ENCODE measurements at places on chromosomes 5 and 9.

DNA sequence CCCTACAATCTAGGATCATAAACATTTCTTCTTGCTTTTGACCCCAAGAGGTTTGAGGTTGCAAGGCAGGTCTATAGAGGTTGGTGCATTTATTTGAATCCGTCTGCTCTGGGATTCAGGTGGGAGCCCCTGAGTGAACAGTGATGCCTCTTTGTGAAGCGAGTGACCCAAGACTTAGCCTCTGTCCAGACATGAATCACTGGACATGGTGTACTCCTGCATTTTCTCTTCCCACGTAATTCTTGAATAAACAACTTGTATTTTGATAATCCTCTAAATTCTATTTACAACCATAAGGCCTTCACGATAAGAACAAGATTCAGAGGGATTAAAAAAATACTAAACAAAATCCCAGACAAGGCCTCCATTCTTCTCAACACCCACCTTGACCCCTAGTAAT, 67.5 kb upstream of the PLPP6 start:
- DNase-seq, result no peak

- no peak for DNase-seq
Observed at GRCh38 chr9:128636556-128637530, 19.8 kb downstream of the DYNC2I2 start.

- no peak for DNase-seq
Observed at GRCh38 chr5:133754575-133755169, 142.3 kb upstream of the FSTL4 start.

GRCh38 chr5:95252801-95253200, 32.1 kb downstream of the MCTP1 start:
- no peak for DNase-seq

DNA sequence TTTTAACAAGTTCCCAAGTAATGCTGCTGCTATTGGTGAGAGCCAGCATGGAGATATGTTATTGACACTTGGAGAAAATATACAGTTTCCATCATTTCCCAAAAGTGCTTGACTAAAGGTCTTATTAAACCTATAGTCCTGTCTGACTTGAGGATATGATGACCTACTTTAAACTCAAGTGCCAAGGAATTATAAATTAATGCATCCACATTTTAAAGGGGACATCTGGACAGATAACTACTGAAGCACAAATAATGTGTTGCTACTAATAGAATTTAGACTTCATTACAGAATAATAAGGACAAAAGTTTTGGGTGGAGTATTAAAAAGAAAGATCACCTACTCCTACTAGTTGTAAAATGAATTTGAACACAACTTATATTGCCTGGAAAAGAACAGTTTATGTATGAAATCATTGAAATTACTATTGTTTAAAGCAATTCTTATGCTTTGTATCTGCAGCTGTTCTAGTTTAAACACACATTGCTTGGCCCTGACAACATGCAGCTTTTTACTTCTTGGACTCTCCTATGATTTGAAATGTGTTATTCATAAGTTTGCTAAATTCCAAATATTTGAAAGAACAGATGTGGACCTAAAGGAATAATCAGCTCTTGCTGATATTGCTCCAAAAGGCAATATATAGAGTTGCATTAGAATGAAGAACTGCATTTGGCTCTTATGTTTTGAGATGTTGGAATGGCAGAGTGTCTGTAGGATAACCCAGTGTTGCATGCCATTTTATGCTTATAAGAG, 73.4 kb downstream of the SGCD start:
- no peak for DNase-seq

- DNase-seq, result no peak
Observed at GRCh38 chr5:108295578-108296368, 86.1 kb downstream of the FBXL17 start.

GRCh38 chr5:171437286-171437821, 17.9 kb downstream of the FGF18 start:
- DNase-seq, result no peak

GRCh38 chr5:79561525-79561893, 47.6 kb upstream of the HOMER1 start:
- DNase-seq, result no peak

- no peak for DNase-seq
Observed at GRCh38 chr5:153659039-153659736, 168.7 kb downstream of the GRIA1 start.

GRCh38 chr5:159342840-159343239, 12.6 kb upstream of the IL12B start:
- no peak for DNase-seq

DNA sequence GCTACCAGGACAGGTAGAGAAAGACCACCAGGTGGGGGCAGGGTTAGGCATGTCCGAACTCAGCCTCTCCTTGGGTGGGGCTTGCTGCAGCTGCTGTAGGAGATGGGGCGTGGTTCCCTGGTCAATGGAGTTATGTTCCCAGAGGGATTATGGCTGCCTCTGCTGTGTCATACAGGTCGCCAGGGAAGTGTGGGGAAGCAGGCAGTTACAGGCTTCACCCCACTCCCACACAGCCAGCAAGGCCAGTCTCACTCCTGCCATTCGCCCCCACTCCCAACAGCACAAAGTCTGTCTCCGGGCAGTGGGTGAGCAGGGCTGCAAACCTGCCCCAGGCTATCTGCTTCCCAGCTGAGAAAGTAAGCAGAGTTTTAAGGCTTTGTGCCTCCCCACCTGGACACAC, 20.0 kb upstream of the CEP72 start:
- DNase-seq, result no peak

DNA sequence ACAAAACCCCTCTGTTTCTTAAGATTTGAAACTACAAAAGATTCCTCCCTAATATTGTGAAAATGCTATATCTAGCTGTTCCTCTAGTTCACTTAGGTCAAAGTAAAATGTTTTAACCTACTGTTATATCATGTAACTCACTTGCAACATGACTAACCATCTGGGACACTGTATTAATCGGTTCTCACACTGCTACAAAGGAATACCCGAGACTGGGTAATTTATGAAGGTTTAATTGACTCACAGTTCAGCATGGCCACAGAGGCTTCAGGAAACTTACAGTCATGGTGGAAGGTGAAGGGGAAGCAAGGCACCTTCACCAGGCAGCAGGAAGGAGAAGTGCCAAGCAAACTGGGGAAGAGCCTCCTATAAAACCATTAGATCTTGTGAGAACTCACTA, 34.7 kb downstream of the DIMT1 start:
- no peak for DNase-seq

- DNase-seq, result no peak
Observed at GRCh38 chr9:34650816-34651215, 1.2 kb upstream of the IL11RA start.

DNA sequence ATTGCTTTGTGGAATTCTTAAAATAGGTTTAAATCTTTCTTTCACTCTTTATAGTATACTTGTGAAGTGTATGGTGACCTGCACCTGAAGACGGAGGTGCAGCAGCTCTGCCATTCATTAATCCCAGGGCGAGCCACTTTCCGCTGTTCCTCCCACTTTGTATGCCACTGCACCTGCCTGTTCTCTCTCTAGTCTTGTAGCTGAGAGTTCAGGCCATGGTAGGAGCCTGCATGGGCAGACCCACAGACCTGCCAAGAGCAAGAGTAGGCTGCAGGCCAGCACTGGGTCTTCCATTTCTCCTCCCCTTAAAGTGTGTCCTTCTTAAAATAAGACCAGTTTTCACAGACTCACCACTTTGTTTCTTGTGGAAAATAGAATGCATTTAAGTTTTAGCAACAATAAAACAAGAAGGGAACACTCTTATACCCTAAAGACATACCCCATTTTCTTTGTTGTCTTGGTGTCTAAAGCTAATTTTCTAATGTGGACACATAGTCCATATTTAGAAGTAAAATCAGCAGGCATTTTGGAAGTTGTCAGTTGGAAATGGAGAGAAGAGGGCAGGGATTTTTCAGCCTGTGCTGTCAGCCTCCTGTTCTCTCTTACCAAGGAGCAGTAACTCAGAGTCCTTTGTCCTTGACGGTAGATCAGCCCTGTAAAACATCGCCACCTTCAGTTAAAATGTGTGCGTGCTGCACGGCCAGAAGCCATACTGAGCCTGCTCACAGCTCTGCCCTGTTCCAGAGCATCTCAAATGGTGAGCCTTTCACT, 103.2 kb downstream of the SNCAIP start:
- no peak for DNase-seq

DNA sequence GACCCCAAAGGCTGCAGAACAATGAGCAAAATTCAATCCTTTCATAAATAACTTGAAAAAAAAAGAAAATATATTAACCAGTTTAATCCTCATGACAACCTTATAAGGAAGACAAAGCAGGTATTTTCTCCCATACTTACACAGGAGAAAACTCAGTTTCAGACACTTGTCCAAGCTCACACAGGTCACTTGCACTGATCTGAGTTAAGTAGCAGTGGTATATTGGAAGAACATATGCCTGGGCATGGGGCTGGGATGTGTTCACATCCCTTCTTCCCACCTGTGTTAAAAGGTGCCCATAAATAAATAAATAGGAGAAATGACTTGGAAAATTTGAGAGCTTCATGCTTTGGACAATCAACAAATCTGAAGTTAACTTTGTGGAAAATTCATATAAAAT, 63.5 kb upstream of the SELENOP start:
- no peak for DNase-seq

DNA sequence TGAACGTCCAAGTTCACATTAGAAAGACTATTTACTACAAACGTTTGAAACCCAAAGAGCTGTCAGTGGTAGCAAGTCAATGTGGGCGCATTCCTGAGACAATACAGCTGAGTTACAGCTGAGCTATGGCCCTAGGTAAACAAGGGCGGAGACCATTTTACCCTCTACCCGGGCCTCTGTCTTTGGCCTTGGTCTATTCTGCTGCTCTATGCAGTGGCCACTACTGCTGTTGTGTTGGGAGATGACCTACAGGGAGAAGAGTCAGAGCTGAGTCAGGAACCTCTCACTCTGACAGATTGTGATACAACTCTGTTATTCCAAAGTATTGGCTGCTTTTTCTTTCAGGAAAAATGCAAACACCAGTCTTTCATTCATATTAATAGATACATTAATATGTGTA, 700.6 kb downstream of the SEMA5A start:
- no peak for DNase-seq

GRCh38 chr5:83026930-83027687, 50.1 kb downstream of the TMEM167A start:
- DNase-seq, result no peak

DNA sequence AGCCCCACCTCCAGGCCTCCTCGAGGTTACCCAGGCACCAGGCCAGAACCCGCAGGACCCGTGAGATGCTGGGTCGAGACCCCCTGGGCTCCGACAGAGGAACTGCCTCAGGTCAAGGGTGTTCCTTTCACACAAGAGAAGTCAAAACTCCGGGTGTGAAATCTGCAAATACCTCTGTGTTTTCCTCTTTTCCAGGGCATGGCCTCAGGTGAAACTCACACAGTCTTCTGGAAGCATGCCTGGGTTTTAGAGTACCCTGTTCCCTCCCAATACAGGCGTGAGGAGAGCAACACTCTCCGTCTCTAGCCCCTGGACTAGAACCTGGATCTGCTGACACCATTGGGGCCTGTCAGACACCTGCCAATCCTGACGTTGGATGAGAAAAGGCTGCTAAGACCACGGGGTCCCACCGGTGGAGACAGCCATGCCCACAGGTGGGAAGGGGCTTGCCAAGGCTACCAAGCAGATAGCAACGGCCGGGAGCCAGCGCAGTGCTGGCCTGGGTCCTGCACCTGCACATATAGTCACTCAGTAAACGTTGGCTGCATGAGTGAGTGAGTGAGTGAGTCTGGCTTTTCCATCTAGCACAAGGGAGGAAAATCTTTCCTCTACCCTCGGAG, 182.0 kb upstream of the PPP1R26 start:
- no peak for DNase-seq

GRCh38 chr5:24245821-24246220, 399.0 kb downstream of the CDH10 start:
- no peak for DNase-seq

DNA sequence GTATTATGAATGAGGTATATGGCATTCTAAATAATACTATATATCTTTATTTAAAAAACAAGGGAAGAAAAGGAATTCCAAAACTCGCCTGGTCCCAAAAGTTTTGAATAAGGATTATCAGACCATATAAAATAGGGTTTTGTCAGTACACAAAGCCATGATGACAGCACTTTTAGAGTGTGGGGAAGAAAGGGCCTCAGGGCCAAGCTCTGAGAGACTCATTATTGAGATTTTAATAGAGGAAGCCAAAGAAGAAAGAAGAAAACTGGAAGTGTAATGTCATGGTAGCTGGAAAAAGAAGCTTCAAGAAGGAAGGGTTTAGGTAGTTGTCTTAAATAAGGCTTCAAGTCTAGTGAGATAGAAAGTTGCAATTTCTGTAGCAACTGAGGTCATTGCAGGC, 53.0 kb downstream of the FCHO2 start:
- DNase-seq, result no peak

DNA sequence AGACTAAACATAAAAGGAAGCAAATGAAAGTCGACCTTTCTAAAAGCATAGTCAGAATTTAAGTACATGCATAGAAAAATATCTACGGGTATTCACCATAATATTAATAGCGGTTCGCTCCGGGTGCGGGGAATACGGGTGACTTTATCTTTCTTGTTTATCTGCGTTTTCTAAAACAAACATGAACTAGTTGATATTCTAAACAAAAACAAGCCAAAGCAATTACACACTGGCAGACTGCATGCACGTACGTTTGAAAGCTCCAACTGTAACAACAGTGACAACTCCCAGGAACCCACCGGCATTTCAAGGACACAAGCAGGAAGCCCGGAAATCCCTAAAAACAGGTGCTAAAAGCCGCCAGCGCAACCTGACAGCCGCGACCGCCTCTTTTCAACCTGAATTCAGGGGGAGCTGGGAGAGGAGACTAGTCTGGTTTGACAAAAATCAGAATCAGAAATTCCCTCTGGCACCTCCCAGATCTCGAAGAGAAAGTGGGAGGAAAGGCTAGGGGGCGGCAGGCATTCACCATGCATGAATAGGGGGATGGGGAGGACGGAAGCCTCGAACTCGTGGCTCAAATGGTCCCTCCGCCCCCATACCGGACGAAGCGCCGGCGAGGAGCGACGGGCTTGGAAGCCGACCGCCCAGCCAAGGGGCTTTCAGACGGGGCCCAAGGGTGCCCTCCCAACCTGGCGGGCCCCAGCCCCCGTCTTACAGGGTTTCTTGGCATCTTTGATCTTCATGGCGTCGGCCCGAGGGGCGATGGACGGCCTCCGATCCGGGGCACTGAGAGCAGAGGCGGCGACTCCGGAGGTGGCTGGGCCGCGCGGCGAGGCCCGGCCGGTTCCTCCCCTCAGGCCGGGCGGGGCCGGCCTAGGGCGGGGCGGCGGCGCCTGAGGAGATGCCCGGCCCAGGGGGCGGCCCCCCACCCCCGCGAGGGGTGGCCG, at the start of gene PANK3:
Gene PANK3, minus strand, starts transcription at position 831 of the 950 bp plus-strand sequence. Its CDS starts 85 bp downstream, at position 746.
- DNase-seq, result no peak

GRCh38 chr5:179618923-179619554, 4.4 kb downstream of the HNRNPH1 start:
- DNase-seq, result no peak

DNA sequence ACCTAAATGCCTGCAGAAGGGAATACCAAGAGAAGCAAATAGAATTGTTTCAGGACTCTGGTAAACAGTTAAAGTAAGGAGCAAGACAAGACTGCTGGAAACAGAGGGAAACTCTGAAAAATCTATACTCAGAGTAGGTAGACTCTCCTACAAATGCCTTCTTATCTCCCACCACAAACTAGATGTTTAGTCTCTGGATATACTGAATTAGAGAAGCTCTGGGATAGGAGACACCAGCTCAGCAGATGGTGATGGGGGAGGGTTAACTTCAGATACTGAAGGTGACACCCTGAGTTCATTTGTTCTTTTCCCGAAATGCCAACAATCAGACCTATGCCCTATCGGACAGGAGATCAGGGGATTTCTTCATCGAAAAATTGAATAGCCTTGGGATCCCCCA, 54.1 kb upstream of the CHD1 start:
- no peak for DNase-seq

- DNase-seq, result peak; percentile 35
Observed at GRCh38 chr5:10533226-10533625, 30.6 kb upstream of the ANKRD33B start.

GRCh38 chr5:126199467-126199866, 223.7 kb upstream of the GRAMD2B start:
- DNase-seq, result no peak

Data from CD4-positive, alpha-beta T cell treated with Interleukin-15 for 1 hour (primary cell).